SIG-M5 (cell line): ENCODE measurements at places on chromosomes 3 and 15.
A peak's percentile ranks its signal among the peaks of the same experiment; 100 is the strongest.

DNA sequence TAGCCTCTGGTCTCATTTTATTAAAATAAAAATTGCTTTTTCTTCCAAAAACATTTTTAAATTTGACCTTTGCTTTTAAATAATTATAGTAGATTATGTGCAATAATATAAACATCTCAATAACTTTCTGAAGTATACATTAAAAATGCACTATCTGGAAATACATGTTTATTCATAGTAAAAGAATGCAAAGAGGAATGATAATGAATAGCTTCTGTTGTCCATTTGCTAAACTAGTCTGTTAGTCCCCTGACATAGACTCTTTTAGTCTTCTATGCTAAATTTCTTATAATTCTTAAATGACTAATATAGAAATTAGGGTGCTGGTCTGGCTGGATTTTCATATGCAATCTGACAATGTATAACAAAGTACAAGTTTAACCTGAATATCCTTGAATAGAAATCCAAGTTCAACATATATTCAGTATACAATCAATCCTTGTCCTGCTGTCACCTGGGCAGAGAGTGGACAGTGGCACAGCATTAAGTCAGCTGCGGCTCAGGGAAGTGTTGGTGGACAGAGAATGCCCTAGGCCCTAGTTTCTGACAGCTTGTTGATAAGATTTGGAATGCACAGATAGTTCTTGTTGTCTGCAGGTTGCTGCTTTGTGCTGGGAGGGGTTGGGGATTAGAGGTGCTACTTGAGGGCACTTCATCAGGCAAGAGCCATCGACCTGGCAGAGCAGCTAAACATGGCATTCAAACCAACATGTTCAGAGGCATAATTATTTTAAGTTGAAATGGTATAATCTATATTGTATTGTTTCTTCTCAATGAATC lies 161.7 kb downstream of the MBNL1 start:
- DNase-seq, result no peak

DNA sequence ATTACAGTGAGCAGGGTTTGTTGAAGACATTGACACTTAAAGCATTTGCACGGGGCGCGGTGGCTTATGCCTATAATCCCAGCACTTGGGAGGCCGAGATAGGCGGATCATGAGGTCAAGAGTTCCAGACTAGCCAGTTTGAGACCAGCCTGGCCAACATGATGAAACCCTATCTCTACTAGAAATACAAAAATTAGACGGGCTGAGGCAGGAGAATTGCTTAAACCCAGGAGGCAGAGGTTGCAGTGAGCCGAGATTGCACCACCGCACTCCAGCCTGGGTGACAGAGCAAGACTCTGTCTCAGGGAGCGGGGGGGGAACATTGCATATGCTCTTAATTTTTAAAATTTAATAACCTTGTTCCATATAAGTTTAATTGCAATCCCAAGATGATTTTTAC lies 11.9 kb downstream of the STT3B start:
- no peak for DNase-seq

- no peak for DNase-seq
Measured at GRCh38 chr3:150680562-150680961, 23.2 kb downstream of the ERICH6 start.

DNA sequence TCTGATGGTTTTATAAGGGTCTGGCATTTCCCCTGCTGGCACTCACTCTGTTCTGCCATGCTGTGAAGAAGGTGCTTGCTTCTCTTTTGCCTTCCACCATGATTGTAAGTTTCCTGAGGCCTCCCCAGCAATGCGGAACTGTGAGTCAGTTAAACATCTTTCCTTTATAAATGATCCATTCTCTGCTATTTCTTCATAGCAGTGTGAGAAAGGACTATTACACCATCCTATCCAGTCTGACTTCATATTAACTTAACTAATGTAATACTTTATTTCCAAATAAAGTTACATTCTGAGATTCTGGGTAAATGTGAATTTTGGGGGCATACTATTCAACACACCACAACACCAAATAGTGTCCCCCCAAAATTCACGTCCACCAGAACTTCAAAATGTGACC lies 22.2 kb upstream of the MAP3K13 start:
- no peak for DNase-seq

DNA sequence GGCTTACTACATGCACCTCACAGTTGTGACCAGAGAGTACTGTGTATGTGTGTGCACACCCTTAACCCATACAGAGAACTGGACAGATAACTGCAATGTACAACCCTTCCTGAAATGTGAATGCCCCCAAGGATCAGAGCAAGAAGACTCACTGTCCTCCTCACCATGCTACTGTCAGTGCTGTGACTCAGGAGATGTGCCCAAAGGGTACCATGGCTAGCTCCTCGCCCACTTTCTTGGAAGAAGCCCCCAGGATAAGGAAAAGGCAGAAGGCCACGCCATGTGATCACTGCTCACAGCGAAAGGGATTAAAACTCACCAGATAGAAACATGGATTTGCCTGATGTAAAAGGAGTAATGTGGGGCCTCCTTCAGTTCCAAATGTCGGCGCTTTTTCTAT lies 41.8 kb downstream of the UBP1 start:
- no peak for DNase-seq

DNA sequence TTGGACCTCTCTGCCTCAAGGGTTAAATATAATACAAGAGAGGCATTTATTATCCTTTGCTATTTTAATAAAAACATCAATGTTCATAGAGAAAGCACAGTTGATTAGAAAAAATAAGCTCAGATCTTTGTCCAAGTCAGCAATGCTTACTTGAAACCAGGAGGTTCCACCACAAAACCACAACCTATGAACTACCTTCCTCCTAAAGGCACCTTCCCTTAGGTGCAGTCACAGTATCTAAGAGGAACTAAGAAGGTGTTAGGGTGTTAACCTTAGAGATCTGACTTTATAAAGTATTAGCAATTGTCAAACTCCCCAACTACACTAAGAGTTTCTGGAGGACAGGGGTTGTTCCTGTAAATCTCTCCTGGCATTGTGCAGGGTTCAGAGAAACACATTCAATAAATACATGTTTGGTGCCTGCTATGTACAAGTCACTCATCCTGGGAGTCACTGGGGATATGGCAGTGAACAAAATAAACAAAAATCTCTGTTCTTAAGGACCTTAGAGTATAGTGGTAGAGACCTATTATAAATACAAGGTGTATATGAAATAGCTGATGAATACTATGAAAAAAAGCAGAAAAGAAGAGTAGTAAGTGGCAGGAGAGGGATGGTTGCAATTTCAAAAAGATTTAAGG lies 208.6 kb downstream of the NFKBIZ start:
- no peak for DNase-seq

DNA sequence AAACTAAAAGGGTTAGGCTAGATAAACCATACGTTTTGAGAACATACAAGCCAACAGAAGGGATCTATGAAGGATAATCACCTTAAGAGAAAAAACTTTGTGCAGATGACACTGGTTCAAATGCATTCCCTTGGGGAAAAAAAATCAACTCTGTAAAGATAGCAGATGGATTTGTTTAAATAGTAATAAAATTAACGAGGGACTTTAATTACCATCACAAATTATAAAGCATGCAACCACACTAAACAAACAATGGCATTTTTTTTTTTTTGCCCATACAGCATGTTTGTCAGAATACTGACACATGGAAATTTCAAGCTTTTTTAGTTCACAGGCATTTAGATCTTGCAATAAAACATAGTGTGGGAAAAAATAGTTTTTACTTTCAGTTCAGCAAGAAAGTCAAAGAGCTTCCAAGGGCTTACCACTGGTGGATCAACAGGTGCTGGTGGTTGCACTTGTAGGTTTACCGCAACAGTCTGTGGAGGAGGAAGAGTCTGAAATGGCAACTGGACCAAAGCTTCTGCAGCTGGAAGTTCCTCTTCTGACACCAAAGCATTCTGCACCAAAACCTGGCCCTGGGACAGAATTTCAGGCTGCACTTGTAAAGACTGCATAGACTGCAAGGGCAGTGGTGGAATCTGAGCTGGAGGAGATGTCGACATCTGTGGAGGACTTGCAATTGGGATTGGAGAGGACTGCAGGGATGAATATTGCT lies 53.1 kb downstream of the PHC3 start:
- peak; percentile 94 for DNase-seq

- no peak for DNase-seq
Measured at GRCh38 chr3:37668431-37668817, 193.3 kb upstream of the CTDSPL start.

DNA sequence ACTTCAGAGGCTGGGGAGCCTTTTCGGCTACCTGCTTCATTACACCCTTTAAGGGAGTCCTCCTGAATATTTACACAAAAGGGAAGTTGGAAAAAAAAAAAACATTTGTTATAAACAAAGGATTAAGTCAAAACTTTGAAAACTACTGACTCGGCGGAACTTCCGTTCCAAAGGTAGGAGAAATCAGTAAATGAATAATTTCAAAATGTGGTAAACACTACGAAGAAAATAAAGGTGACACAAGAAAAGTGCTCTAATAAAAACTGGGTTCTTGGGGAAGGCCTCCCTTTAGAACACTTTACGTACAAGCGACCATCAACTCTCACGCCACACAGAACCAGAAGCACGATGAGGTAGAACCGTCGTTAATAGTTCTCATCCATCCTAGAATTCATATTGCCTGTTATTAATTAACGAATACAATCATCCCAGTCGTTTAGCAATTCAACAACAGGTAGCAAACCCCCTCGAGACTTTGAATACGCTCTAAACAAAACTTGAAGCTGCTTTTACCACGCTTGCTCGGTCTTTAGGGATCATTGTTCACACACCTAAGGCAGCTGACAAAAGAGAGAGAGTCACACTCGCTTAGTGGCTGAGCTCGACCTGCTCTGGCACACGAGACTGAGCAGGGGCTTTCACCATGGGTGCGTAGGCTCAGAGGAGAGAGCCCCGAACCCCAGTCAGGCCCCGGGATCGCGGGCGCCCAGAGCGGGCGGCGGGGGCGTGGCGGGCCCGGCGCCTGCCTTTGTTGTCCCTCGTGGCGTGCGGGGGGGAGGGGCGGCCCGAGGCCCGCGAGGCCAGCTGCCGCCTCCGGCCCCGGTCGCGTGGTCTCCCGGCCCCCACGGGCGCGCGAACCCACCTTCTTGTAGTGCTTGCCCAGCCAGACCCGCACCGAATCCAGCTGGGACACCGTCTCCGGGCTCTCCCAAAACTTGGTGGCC lies 680 bp downstream of the SMARCC1 start:
- DNase-seq, result no peak

DNA sequence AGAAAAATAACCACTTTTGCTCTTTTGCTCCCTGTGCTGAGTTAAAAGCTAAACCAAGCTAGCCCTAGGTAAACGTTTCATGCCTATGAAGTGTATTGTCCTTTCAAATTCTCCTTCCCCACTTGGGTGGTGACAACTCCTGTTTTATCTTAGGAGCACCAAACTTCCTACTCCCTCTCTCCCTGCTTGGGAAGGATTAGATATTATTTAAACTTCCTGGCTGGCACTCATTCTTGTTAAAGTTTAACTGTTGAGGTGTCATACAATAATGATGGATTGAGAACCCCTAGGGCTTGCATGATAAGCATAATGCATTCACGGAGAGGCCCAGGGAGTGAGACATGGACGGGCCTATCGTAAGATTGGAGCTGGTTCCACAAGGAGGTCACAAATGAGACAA lies 29.5 kb downstream of the B4GALT4 start:
- DNase-seq, result no peak

GRCh38 chr3:48338635-48339034 lies 5.2 kb upstream of the SPINK8 start:
- DNase-seq, result no peak

DNA sequence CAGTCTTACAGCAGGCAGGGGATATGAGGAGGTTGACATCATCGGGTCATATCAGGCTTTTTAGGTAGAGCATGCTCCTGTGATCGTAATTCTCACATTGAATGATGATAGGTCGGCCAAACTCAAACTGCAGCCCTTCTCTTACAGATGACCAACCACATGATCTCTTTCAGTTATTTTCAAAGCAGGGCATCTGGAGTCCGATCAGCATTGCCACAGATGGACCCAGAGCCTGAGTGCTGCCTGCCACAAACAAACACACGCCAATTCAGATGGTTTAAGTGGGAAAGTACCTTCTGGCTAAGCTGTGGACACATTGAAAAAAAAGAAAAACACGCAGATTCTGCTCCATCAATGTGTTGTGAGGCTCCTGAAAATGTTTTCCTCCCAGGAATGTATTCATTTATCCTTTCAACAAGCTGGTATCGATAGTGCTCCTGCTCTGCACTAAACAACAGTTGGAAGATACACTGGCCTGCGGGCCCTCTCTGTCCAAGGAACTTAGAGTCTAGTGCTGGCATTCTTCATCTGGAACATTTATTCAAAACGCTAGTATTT lies 31.2 kb downstream of the ARPP21 start:
- DNase-seq, result no peak

DNA sequence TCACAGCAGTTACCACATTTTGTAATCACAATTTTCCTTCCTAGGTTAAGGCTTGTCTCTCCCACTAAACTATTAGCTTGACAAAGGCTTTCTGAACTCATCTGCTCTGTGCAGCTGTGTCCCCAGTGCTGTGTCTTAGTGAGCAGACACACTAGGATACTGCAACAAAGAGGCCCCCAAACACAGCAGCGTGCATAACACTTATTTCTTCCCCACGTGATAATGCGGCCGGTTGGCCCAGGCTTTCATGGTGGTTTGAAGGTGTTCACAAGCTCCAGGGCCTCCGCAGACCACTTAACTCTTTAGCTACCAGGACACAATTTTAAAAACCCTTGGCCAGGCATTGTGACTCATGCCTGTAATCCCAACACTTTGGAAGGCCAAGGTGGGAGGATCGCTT lies 2.2 kb upstream of the HDAC11 start:
- DNase-seq, result no peak

DNA sequence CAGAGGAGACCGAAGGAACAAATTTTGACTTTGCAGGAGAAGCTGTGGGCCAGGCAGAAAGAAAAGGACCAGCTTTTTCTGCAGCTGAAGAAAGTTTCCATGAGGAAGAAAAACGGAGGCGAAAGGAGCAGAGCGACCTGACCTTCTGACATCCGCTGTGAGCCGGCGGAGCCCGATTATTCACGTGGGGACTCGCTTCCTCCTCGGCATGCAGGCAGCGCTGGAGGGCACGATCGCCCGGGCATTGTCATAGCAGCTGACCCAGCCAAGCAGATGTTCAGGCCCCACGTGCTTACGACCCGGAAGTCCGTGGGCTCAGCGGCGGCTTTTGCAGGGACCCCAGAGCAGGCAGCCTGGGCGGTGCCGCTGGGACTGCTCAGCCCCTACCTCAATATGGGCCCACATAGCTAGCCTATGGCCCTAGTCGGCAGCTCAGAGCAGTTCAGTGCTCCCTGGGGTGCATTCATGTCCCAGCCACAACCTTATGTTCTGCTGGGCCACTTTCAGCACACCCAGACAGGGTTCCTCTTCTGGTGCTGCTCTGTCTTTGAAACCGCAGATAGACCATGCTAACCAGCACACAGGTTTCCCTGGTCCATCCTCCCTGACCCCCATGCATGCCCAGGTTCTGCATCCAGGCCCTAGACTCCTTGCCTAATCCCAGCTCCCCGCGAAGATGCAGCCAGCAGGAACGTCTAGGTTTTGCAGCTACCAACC lies 10.5 kb upstream of the EIF4A2 start:
- DNase-seq, result no peak

GRCh38 chr3:59482684-59483083 lies 432.9 kb upstream of the CFAP20DC start:
- DNase-seq, result no peak

- no peak for DNase-seq
Measured at GRCh38 chr3:130900959-130901358, 7.1 kb downstream of the ATP2C1 start.
